HCEC 1CT (cell line): ENCODE measurements at places on chromosomes 12 and 14.
A peak's percentile ranks its signal among the peaks of the same experiment; 100 is the strongest.

DNA sequence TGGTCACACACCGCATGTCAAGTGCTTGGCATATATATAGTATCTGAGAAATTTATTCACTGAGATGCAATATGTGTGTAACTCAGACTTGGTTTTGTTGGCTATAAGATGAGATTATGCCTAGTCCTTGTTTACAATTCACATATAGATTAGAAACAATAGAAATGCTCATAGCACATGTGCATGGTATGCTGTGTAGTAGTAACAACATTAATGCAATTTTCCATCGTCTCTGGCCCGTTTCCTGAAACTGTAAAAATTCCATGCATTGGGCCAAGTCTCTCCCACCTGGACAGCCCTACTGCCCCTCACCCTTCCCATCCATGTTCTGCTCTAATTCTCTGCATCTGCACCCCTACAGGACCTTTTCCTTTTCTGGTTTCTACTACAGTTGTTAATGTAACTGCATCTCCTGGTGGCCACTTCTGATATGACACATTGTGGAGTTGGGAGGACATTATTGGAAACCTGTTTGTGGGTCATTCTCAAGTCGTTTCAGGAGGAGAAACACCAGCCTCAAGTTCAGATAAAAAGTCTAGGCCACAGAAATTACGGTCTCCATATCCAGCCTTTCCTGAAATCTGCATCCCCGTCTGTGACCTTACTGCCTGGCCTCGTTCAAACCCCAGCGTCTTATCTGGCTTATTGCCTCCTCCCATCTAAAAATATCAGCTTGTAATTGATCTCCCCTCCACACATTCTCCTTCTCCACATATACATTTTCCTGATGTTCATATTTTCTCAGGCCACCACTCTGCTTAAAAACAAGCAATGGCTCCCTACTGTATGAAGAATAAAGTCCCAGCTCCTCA lies 37.5 kb downstream of the EMP1 start:
- peak; percentile 55 for DNase-seq

GRCh38 chr12:104351057-104351983 lies 47.8 kb downstream of the EID3 start:
- no peak for DNase-seq

GRCh38 chr12:46368684-46369083 lies 3.9 kb downstream of the SLC38A2 start:
- peak; percentile 2 for DNase-seq

DNA sequence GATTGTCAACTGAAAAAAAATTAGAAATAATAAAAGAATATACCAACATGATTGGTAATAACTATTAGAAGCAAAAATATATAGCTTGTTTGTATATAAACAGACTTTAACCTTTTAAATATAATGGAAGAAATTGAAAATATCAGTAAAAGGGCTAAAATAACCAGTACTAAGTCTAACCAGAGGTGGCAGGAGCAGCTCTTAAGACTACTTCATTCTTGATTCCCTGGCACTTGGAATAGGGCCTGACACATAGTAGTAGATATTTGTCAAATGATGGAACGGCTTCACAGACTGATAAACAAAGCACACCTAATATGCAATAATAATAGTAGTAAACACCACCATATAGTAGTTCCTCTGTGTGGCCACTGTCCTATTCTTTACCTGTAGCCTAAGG lies 9.4 kb downstream of the TMEM63C start:
- no peak for DNase-seq

DNA sequence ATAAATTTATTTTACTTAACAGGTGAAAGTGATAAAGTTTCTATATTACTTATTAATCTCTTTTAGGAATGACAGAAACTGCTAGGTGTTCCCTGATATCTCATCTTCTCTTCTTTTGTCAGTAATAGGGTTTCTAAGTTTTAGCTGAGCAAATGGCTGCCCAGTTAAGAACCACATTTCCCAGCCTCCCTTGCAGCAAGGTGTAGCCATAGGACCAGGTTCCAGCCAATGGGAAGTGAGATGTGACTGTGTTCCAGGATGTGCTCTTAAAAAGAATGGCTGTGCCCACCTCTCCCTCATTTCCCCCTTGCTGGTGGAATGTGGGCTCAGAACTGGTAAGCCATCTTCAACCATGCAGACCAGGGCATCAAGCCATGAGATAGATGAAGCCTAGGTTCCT lies 165.6 kb downstream of the HELB start:
- DNase-seq, result no peak

DNA sequence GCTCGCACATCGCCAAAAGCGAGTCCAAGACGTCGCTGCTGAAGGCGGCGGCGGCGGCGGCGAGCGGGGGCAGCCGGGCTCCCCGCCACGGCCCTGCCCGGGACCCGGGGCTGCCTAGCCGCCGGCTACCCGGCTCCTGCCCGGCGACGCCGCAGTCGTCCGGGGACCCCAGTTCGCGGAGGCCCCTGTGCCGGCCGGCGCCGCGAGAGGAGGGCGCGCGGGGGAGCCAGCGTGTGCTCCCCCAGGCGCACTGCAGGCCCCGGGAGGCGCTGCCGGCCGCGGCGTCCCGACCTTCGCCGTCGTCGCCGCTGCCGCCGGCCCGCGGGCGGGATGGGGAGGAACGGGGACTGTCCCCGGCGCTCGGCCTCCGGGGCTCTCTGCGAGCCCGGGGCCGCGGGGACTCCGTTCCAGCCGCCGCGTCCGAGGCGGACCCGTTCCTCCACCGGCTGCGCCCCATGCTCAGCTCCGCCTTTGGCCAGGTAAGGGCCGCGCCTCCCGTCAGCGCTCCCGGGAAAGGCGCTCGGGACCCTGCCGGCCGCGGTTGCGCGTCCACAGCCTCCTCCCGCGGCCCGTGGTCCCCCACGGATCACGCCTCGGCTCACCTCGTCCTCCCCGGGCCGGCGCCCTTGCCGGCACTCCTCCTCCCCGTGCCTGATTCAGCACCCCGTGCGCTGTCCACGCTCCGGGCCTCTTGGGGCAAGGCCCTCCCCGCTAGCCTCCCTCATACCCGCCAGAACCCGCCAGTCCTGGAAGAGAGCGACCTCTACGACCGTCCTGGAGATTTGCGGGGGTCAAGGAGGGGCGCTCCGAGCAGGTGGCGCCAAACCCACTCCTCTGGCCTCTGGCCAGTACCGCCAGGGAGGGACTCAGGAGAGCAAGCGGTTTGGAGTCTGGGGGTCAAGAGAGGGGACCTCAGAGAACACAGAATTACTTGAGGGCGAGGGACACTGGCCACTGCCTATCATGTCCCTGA lies 721 bp downstream of the CABP1 start:
- peak; percentile 17 for DNase-seq

DNA sequence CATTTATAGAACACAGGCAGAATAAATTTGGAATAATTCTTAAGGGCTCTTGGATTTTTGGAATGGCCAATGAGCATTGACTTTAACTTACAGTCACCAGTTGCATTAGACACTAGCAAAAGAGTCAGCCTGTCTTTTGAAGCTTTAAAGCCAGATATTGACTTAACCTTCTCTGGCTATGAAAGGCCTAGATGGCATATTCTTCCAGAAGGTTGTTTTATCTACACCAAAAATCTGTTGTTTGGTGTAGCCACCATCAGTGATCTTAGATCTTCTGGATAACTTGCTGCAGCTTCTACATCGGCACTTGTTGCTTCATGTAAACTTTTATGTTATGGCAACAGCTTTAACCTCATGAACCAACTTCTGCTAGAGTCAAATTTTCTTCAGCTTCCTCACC lies 10.4 kb downstream of the PCNX1 start:
- no peak for DNase-seq

DNA sequence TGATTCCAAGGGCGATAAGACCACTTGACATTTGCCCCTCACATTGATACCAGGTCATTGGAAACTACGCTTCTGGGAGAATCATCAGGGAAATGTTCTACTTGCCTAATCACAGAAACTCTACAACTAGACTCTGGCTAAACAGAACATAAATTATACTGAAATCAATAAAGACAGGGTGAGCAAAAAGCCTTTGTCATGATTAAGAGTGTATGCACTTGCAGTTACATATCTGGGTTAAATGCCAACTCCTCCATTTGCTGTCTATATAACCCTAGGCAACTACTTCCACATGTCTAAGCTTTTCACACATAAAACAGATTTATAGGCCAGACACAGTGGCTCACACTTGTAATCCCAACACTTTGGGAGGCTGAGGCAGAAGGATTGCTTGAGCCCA lies 125.7 kb downstream of the PHLDA1 start:
- DNase-seq, result no peak

GRCh38 chr12:51748235-51748634 lies 100.3 kb downstream of the FIGNL2 start:
- DNase-seq, result no peak

GRCh38 chr12:31245822-31246469 lies 80.0 kb downstream of the SINHCAF start:
- DNase-seq, result no peak

GRCh38 chr12:33609910-33610309 lies 170.3 kb upstream of the SYT10 start:
- no peak for DNase-seq

- no peak for DNase-seq
Observed at GRCh38 chr12:92551210-92551609, 151.6 kb upstream of the PLEKHG7 start.

GRCh38 chr12:41264281-41264680 lies 76.2 kb downstream of the PDZRN4 start:
- DNase-seq, result no peak

DNA sequence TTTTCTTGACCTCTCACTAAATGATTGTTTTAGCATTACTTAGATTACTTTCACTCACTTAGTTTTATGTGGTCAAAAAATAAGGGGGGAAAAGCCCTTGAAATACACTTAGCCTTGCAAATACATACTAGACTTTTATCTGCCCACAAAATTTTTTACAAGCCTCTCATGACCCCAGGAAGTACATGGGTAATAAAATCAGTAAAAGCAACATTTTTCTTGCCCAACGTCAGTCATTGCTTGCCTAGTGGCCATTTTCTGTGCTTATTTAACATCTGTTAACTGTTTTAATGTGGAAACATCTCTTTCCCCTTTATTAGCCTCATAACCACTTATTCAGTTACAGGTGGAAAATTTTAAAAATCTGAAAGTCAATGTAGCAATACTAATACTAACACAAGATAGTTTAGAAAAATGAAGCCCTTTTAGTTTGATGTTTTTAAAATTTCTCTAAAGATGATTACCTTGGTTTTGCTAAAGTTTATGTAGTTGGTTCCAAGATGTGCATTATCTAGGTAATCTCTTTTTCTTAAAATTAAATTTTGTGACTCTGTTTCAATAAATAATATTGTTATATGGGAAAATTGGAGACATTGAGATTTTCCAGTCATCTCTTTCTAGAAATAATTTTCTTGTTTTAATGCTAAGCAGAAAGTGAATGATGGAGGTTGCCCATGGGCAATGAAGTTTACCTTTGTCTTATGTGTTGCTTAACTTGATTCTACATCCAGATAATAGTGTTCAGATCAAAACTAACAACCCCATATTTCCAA lies 175.5 kb downstream of the TMTC2 start:
- DNase-seq, result no peak

DNA sequence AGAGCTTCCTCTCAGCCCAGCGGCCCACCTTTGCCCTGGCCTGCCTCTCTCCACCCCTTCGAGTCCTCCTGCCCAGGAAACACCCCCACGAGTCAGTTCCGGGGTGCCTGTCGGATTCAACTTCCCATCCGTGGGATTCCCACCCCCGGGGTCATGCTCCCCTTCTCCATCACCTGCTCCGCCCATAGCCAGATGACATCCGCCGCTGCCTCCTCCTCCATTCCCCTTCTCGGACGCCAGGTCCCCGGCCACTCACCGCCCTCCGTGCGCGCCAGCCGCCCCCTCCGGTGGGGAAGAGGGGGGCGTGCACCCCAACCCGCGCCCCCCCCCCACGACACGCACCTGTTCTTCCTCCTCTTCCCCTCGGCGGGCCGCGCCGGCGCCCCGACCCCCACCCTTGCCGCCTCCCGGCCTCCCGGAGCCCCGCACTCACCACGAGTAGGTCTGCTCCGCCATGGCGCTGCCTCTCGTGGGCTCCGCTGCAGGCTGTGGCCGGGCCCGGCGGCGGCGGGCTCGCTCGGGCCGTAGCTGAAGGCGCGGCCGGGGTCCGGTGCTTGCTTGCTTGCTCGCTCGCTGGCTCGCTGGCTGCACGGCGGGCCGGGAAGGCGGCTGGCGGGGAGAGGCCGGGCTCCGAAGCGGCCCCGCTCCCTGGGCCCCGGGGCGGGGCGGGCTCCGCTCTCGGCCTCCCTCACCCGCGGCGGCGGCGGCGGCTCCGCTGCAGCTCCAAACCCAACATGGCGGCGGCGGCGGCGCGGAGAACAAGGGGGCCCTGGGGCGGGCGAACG lies 554 bp downstream of the SPPL3 start:
- peak; percentile 44 for DNase-seq

DNA sequence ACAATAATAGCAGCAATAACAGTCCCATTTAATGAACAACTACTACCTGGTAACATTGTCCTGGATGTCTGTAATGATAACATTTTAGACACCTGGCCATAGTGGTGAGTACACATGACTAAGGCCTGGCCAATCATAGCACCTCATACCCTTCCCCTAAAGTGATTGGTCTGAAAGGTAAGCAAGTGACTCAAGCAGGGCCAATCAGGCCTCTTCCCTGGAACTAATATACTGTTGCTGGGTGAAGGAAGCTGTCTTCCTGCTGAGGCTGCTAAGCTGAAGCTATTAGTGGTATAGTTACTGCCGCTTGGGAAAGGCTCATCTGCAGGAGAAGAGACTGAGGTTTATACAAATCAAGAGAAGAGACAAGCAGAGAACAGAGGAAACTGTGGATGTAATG lies 18.7 kb upstream of the NOS1 start:
- DNase-seq, result no peak

GRCh38 chr14:90239139-90239538 lies 17.2 kb upstream of the PSMC1 start:
- DNase-seq, result no peak

DNA sequence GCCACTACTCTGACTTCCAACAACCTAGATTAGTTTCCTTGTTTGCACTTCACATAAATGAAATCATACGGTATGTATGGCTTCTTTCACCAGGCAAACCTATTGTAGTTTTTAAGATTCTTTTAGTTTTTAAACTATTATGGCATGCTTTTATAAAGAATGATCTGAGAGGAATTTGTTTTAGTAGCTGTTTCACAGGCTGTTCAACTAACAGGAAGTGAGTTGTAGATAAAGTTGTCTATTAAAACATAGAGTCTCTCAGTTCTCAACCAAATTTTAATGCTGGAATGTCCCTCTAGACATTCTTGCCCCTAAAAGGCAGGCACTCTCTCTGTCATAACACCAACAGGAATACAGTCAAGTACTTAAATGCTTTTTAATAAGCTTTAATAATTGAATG lies 102.7 kb upstream of the DACT1 start:
- DNase-seq, result no peak

GRCh38 chr14:94773061-94773648 lies 3.2 kb upstream of the GSC start:
- no peak for DNase-seq
